ENCODE measurements at places on chromosomes 13 and 19.

GRCh38 chr19:48844472-48844871, 8.2 kb upstream of the HSD17B14 start:
- DNase-seq = no peak
- H3K36me3 ChIP-seq = peaks cover 2% of the 10 kb centered on the region
- no peak overlapping the region for H3K27ac ChIP-seq

DNA sequence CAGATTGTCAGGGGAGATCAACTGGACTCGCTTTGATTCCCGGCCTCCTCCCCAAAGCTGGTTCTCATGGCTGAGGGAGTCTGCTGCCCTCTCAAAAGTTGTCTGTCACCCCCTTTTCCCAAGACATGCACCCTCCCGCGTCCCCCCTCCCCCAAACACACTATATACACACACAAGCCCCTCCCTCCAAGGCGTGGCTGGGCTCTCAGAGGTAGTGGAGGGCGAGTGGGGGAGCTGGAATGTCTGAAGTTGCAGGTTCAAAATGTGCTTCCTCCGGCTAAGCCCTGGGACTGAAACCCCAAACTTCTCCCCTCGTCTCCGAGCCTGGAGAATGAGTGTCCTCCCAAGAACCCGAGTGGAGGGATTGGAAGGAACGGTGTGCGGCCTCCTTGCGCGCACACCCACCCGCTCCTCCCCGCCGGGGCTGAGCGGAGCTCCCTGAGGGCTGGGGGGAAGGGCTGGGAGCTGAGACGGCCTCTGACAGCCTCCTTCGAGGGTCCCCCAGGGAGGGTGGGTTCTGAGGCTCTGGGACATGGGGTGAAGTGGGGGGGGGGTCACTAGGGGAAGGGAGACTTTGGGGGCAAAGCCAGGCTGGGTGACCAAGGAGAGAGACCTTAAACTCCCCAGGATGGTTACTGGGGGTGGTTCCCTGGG, 9.9 kb upstream of the MEIS3 start:
- peak overlapping the region; percentile 63 for H3K4me3 ChIP-seq
- H3K27me3 ChIP-seq = peaks cover 33% of the 10 kb centered on the region
- peaks cover 8% of the 10 kb centered on the region for H3K4me1 ChIP-seq
- DNase-seq = no peak

DNA sequence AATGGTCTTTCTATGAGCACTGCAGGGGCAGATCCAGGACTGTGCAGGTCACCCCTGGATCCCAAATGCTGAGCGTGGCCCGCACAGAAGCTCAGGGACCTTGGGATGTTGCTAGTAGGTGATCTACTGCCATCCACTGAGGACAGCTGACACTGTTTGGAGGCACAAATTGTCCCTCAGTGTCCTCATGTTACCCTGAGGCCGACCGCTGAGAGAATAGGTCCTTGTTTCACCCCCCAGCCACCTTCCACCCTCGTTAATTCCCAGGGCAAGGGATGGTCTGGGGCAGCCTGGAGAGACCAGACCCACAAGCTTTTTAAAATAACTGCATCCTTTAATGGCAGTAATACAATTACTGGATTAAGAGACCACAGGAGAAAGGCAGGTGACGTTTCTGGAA, 15.4 kb upstream of the TMEM160 start:
- H3K36me3 ChIP-seq = no peaks in the 10 kb centered on the region
- no peaks in the 10 kb centered on the region for H3K4me1 ChIP-seq
- no peaks in the 10 kb centered on the region for H3K27me3 ChIP-seq
- no peak overlapping the region for H3K4me3 ChIP-seq
- H3K27ac ChIP-seq = no peak overlapping the region

- peaks cover 42% of the 10 kb centered on the region for H3K4me1 ChIP-seq
- no peaks in the 10 kb centered on the region for H3K27me3 ChIP-seq
- H3K4me3 ChIP-seq = no peak overlapping the region
- H3K36me3 ChIP-seq = no peaks in the 10 kb centered on the region
- DNase-seq = no peak
Observed at GRCh38 chr13:46296921-46297320, 85.2 kb downstream of the LRRC63 start.

GRCh38 chr19:29953352-29954247, 11.6 kb downstream of the URI1 start:
- H3K4me3 ChIP-seq = no peak overlapping the region
- no peak for DNase-seq
- peaks cover 31% of the 10 kb centered on the region for H3K4me1 ChIP-seq

DNA sequence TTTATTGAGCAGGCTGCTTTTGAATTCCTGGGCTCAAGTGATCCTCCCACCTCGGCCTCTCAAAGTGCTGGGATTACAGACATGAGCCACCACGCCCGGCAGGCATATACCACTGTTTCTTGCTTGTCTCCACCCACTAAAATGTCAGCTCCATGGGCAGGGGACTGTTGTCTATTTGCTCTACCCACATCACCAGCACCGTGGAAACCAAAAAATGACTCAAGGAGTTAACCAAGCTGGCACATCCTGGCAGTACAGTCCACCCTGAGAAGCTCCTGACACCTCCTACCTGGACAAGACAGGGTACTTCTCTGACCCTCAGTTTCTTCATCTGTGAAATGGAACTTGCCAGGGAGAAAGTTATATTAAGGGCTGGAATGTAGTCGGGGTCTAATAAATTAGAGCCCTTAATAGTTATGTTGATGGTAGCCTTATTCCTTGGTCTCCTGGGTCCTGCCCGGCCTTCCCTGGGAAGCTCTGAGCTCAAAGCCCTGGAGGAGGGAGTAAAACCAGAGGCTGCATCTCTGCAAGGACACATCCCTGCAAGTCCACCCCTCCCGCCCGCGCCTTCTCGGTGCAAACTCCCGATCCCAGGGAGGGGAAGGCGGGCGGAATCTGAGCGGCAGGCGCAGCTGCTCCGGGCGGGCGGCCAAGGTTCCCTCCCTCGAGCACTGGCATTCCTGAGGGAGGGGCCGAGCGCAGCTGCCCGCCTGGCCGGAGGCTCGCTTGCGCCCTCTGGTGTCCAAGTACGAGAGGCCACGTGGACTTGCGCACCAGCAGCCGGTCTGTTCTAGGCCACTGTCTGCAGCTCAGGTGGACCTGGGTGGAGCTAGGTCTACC, 14.1 kb downstream of the RDH8 start:
- H3K4me1 ChIP-seq = no peaks in the 10 kb centered on the region
- H3K4me3 ChIP-seq = no peak overlapping the region
- peak; percentile 72 for DNase-seq

GRCh38 chr13:27252467-27252866, 1.1 kb downstream of the RPL21 start:
- peaks cover 2% of the 10 kb centered on the region for H3K36me3 ChIP-seq
- H3K4me3 ChIP-seq = peak overlapping the region; percentile 95
- H3K27ac ChIP-seq = peak overlapping the region; percentile 99

DNA sequence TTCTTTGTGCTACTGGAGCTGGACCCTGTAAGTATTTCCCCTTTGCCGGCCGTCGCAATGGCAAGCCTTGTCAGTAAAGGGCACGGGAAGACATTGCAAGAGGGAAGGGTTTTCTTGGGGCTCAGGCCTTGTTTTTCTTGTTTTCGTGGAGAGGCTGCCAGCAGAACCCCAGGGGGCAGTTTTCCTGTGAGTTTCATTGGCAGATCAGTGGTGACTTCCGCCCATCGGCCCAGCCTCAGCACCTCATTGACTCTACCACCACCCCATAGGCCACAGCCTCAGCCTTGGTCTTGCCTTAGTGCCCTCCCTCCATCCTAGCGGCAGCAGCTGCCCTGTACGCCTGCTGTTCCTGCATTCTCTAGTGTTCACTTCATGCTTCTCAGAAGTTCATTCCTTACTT, 61.5 kb downstream of the GJA3 start:
- H3K4me3 ChIP-seq = no peak overlapping the region
- H3K27ac ChIP-seq = no peak overlapping the region
- no peak for DNase-seq
- H3K27me3 ChIP-seq = peaks cover 65% of the 10 kb centered on the region
- H3K36me3 ChIP-seq = peaks cover 3% of the 10 kb centered on the region

- peaks cover 2% of the 10 kb centered on the region for H3K36me3 ChIP-seq
- DNase-seq = no peak
- H3K27ac ChIP-seq = no peak overlapping the region
- peak overlapping the region; percentile 84 for H3K4me3 ChIP-seq
- peaks cover 5% of the 10 kb centered on the region for H3K4me1 ChIP-seq
- H3K27me3 ChIP-seq = no peaks in the 10 kb centered on the region
Observed at GRCh38 chr19:17268754-17269153, 1.5 kb downstream of the BABAM1 start.

DNA sequence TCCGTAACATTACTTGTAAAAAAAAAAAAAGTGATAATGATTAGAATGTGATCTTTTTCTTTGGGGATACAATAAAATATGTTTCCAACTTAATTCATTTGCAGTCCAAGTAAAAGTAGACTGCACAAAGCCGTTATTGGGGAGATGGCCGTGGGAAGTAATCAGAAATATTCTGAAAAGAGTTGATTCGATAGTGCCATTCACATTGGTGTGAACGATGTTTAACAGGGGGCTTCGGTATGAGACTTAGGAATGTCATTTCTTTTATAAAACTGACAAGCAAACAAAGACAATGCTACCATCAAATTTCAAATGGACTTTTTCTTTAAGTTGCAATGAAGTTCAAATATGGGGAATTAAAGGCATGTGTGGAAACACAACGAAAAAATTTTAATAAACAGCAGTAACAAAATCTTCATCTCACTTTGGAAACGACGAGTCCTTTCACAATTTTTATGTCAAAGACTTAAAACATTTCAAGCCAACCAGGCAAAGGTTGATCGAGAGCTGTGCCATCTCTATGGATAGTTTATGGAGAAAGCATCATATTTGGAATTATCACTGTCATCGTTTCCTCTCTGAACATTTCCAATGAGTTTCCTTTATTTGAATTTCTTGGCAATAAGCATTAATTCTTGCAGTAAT, 1.7 kb upstream of the ZIC5 start:
- H3K4me1 ChIP-seq = peaks cover 10% of the 10 kb centered on the region
- peaks cover 77% of the 10 kb centered on the region for H3K27me3 ChIP-seq
- peaks cover 4% of the 10 kb centered on the region for H3K36me3 ChIP-seq
- H3K27ac ChIP-seq = peak overlapping the region; percentile 82

GRCh38 chr13:74162782-74163181, 28.6 kb upstream of the KLF12 start:
- no peak overlapping the region for H3K4me3 ChIP-seq
- H3K36me3 ChIP-seq = no peaks in the 10 kb centered on the region
- no peak overlapping the region for H3K27ac ChIP-seq
- H3K27me3 ChIP-seq = peaks cover 13% of the 10 kb centered on the region
- peaks cover 4% of the 10 kb centered on the region for H3K4me1 ChIP-seq

DNA sequence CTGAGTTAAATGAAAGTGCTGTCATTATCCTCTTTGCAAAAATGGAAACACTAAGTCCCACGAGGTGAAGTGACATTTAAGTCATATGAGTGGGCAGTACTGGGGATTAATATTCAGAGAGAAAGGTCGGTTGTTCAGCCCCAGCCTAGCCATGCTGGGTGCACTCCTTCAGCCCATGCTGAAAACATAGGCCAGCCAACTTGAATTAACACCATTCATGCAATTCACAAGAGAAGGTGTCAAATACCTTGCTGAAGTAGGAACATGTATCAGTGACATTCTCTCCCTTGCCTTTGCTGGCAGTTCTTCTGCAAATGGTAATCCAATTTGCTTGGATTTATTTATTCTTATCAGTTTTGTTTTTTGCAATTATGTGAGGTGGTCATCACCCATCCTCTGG, 256.3 kb downstream of the DNAJC15 start:
- no peak overlapping the region for H3K4me3 ChIP-seq
- no peaks in the 10 kb centered on the region for H3K27me3 ChIP-seq

DNA sequence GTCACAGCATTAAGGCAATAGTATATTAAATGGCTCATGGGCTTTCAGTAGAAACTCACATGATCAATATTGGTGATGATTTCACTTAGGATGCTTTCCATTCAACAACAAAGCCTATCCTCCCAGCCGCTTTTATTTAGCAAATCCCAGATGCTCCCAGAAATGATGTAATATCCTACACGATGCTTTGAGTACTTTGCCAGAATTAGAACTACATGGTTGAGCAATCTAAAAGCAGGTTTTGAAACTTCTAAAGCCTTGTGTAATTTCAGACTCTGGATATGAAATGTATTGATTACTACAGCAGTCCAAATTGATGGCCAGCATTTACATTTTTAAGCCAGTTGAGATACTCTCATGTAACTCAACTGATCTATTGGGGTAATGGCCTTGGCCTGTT, 13.6 kb downstream of the DLEU7 start:
- H3K4me3 ChIP-seq = no peak overlapping the region
- no peaks in the 10 kb centered on the region for H3K4me1 ChIP-seq
- no peaks in the 10 kb centered on the region for H3K36me3 ChIP-seq
- no peak for DNase-seq
